ENCODE measurements at places on chromosomes 5 and 9.

DNA sequence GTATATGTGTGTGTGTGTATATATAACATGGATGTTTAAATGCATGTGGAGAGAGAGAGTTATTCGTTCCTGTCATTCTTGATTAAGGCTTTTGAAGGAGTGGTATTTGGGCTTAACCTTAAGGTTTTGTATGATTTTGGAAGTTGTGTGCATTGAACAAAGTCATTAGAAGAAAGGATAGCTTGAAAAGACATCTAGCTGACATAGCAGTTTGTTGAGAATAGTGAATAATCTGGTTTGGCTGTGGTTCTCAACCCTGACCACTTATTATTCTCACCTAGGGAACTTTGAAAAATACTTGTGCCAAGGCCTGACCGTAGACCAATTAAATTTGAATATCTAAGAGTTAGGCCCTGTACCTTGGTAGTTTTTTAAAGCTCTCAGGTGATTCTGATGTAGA is 141.1 kb upstream of the SH3GL2 start:
- DNase-seq: no peak

GRCh38 chr5:57072218-57072892 is 101.5 kb upstream of the GPBP1 start:
- no peak for DNase-seq

- no peak for DNase-seq
Observed at GRCh38 chr5:160938532-160938931, 86.5 kb upstream of the ATP10B start.

DNA sequence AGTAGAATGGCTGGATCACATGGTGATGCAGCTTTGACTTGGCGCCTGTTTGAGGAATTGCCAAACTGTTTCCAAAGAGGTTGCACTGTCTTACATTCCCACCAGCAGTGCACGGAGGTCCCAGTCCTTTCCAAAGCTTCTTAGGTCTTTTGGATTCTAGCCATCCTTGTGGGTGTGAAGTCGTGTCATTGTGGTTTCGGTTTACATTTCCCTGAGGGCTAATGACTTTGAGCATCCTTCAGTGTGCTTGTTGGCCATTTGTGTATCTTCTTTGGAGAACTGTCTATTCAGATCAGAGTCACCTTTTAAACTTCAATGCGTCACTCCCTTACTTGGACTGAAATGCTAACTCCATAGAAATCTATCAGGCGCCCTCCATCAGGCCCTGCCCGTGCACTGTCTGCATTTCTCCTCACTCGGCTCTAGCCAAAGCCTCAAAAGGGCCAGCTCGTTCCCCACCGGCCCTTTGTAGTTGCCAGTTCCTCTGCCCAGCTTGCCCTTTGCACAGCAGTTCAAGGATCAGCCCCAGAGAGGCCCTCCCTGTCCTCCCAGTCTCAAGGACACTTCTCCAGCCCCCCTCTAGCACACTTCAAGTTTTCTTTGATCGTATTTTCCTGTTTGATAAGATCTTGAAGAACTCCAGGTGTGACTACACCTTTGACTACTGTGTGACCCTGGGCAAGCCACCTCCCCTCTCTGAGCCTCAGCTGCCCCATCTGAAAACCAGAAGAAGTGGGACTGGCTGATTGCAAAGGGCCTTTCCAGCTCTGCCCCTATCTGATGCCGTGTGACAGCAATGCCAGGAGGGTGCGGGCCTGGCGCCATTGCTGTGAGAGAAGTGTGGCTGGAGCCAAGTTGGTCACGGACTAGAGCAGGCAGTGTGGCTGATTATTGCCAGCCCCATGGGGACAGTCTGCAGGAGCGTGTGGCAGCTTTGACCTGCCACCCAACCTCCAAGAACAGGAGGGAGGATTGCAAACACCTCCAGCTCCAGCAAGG is 5.6 kb downstream of the HRH2 start:
- no peak for DNase-seq

DNA sequence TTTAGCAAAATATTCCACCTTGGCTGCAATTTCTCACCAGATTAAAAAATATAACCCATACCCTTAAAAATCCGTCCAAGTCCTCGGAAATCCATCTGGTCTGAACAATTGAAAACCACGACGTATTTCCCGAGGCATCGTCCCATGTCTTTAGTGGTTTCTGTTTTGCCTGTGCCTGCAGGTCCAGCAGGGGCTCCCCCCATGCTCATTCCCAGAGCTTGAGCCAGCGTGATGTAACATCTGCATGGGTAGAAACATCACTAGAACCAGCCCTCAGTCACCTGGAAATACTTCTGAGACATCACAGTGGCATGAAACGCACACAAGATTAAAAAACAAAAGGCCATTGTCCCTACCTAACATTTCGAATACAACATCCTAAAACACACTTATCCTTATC is 114.0 kb downstream of the DNAH5 start:
- no peak for DNase-seq

- DNase-seq: no peak
Observed at GRCh38 chr9:31776471-31776870, 608.0 kb upstream of the ACO1 start.

- DNase-seq: no peak
Observed at GRCh38 chr9:68997666-68998065, 16.2 kb downstream of the PRKACG start.

GRCh38 chr5:119312403-119312802 is 43.4 kb upstream of the TNFAIP8 start:
- no peak for DNase-seq

DNA sequence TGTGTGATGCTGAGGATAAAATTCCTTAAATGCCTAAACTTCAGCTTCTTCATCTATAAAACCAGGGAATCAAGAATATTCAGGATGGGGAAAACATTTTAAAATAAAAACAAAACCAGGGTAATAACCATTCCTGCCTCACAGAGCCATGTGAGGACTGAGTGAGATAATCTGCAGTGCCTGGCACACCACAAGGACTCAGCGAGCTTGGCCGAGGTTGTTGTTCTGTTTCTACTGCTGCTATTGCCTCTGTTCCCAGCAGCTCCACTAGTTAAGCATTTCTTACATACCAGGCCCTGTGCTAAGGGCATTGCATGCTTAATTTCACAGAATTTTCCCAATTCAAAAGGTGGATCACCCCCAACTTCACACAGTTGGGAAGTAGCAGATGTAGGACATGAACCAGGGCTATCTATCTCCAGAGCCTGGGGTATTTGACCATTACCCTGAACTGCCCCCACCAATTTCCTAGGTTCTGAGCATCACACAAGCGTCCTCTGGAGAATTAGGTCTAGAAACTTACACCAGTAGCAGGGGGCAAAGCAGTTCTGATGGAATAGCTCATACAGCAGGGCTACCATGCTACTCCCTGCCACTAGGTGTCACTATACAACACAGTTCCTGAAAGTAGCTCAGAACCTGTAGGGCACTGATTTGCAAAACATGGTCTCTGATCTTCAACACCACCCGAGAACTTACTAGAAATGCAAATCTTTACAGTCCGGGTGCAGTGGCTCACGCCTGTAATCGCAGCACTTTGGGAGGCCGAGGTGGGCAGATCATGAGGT is 74.3 kb downstream of the LRSAM1 start:
- DNase-seq: peak; percentile 55

GRCh38 chr5:7976411-7977190 is 107.7 kb downstream of the MTRR start:
- no peak for DNase-seq

- DNase-seq: no peak
Observed at GRCh38 chr5:60852940-60853339, 8.9 kb upstream of the ELOVL7 start.

DNA sequence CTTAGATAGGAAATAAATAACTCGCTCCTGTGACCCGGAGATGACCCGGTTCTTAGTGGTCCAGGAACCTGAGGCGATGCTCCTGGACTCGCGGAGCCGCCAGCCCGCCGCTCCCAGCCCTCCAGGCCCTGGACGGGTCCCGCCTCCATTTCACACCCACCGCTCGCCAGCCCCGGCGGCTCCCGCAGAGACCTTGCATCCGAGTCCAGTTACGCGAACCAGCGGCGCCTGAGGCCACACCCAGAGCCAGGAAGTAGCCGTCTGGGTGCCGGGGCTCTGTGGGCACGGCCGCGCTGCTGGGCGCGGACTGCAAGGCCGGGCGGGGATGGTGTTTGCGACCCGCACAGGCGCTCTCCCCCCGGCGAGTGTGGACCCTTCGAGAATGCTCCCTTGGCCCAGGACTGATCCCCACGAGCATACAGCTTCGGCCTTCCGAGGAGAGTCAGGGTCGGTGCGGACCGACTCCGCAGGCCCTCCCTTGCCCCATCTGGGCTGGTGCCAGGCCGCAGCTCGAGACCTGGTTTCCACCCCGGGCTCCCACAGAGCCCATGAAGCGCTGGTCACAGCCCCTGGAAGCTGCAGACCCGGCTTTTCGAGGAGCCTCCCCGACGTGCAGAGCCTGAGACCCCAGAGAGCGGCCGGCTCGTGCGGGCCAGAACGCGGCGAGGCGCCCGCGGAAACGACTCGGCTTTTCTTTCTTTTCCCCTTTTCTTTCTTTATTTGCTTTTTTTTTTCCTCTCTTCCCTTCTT is 5.2 kb upstream of the BARX1 start:
- DNase-seq: no peak

DNA sequence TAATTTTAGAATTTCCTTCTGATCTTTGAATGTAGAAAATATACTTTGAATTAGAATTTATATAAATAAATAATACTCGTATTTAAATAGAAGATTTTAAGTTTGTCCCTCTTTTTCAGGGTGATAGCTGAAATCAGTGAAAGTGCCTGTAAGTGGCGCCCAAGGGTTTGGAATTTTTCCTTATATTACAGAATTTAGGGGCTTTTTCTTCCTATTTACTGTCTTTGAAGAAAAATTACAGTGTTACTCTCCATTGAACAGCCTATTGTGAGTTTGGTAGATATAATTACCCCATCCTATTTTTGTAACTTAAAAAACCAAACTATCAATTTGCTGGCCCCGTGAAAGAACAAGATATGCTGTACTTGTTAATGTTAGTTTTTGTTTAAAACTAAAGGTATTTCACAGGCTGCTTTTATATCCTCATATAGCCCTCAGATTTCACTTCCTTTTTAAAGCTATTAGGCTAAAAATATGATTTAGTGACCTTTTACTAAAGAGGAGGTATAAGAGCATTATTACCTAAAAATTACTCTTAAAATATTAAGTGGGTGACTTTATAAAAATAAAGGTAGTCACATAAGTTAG is 3.2 kb downstream of the MAP3K1 start:
- no peak for DNase-seq
